GM13977 (cell line): ENCODE measurements at places on chromosomes 6 and 20.
A peak's percentile ranks its signal among the peaks of the same experiment; 100 is the strongest.

- DNase-seq, result no peak
These were observed 21.5 kb downstream of the TUBB2B start for GRCh38 chr6:3205913-3206312.

DNA sequence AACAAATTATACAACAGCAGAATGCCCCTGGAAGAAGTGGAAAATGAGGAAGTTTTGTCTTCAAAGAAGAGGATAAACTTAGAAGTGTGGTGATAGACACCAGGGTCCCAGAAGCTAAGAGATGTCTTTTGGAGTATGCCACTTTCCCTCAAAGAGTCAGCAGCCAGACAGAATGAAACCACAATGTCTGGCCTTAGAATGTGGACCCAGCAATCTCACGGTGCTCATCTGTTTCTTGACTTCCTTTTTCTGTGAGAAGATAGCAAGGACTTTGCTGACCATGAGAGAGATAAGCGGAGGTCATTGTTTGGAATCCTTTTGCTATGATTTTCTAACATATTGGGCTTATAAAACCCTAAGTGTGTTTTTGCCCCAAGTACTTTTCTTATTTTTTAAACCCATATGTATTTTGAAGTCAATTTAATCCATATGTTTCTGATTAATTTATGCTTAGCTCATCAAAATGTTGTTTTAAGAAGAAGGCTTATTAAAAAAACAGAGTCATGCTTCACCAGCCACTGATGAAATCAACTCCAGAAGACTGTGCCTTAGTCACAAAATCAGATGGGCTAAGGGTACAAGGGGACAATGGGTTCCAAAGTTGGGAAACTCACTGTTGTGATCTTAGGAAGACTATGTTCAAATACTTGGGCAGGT, 451.2 kb upstream of the JAG1 start:
- no peak for DNase-seq

GRCh38 chr6:117138920-117139319, 126.4 kb upstream of the VGLL2 start:
- DNase-seq, result no peak

DNA sequence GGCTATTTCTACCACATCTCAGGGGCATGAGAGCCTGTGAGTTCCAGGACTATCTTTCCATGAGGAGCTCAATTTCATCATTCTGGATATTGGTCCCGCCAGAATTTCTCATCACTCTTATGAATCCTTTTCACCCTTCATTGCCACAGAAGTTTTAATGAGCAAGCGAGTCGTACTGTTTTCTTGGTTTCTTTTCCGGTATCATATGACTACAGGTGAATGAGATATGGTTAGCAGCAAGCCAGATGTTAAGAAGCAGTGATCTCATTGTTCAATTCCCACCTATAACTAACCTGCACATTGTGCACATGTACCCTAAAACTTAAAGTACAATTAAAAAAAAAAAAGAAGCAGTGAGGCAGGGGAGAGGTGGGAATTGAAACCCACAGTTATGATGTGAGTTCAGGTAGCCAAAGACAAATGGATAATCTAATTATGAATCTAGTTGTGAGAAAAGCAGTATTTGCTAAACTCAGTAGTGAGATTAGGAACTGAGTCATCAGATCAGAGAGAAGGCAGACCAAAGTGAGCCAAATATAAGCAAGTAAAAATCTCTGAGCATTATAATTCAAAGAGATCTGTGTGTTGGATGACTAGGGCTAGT, 78.0 kb upstream of the ELOVL5 start:
- DNase-seq, result peak; percentile 57

DNA sequence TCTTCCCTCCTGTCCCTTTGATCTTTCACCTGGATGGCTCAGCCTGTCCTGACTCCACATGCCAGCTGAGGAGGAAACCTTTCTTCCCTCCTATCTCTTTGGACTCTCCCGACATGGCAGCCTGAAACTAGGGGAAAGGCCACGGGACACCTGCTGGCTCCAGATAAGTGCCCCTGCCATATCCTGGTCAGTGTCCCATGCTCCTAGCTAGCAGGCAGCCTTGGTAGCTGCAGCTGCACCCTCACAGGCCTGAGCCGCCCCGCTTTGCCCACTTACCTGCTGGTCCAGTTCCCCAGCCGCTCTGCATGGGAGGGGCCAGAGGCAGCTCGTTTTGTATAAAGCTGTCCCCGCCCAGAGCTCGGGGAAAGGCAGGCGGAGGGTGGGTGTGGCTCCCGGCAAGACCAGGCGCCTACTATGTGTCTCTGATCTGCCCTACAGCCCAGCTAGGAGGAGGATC, 7.4 kb upstream of the SLC52A3 start:
- no peak for DNase-seq
